Right atrium auricular region (tissue), 2 donors: ENCODE measurements at places on chromosomes 2 and 18.

- no peak for DNase-seq
Observed at GRCh38 chr2:123518367-123518766, 506.7 kb upstream of the CNTNAP5 start.

- no peak for DNase-seq
Observed at GRCh38 chr2:38586931-38587330, 15.8 kb downstream of the HNRNPLL start.

DNA sequence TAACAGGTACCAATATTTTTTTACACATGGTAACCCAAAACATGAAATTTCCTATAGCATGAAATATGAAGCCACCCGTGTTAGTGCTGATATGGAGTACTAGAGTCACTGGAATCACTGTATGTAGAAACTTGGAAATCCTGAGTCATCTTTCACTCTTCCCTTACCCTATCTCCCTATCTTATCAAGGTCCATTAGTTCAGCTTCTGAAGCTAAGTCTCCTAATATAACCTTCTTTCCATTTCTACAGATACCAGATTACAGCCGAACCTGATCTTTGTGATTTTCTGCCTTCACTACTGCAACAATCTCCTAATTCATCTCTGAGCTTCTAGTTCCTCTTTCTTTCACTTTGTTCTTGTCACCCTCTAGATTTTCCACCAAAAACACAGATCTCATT is 59.0 kb downstream of the SEPTIN10 start:
- DNase-seq: no peak

- DNase-seq: no peak
Observed at GRCh38 chr2:153145470-153145978, 333.0 kb downstream of the RPRM start.

DNA sequence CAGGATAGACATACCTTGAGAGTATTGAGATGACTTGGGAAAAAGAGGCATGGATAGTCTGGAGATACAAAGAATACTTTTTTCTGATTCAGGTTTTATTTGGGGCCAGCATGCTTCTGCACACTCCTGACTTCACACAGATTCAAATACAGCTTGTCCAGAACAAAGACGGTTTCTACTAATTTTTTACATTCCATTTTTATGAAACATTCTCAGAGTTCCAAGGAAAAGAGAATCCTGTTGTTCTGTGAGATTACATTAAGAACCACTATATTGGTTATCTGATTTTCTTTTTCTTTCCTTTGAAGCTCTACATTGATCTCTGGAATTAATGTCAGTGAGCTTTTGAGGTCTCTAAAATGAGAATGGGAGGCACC is 41.0 kb downstream of the PTPRM start:
- DNase-seq: no peak
